ENCODE measurements at places on chromosomes 11 and 22.

GRCh38 chr11:120632579-120632978, 121.0 kb downstream of the GRIK4 start:
- no peak for DNase-seq

DNA sequence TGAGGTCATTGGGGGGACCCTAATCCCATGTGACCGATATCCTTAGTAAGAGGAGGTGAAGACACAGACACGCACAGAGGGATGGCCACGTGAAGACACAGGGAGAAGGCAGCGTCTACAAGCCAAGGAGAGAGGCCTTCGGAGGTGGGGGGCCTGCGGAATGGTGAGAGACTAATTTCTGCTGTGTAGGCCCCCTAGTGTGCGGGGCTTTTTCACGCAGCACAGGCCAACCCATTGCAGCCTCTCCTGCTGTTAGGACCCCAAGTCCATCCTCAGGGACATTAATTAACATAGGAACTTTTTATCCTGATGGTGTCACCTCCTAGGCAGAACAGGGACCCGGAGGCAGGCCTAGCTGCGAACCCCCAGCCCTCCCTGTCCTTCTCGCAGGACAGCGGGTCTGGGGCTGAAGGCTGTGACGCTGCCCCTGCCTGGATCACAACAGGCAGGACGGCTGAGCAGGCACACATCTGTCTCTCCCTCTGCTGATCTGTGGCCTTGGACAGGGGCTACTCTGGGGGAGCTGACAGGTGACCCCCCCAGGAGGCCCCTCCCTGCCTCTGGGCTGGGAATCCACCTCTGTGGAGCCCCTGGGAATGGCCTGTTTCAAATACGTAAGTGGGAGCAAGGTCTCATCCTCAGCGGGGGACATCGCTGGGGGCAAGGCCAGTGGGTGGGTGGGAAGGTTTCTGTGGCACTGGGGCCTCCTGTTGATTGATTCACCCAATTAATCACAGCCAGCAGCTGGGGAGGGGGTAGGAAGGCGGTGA, 7.9 kb downstream of the ASCL2 start:
- no peak for DNase-seq

DNA sequence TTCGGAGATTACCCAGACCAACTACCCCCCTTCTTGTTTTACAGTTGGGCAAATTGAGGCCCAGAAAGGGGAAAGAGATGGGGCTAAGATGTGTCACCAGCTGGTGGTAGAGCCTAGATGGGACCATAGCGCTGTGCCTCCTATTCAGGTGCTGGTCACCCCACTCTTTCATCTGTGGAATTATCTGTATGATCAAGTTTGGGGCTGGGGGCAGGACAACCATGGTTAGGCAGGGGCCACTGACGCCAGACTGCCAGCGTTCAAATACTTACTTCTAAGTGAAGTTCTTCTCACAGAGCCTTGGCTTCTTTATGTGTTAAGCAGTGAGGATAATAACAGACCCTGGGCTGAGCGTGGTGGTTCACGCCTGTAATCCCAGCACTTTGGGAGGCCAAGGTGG, 55.9 kb downstream of the IGLL1 start:
- no peak for DNase-seq

GRCh38 chr11:134686460-134687061, 274.5 kb upstream of the B3GAT1 start:
- no peak for DNase-seq

GRCh38 chr11:56923116-56923515, 65.6 kb upstream of the OR5AK2 start:
- DNase-seq = no peak

DNA sequence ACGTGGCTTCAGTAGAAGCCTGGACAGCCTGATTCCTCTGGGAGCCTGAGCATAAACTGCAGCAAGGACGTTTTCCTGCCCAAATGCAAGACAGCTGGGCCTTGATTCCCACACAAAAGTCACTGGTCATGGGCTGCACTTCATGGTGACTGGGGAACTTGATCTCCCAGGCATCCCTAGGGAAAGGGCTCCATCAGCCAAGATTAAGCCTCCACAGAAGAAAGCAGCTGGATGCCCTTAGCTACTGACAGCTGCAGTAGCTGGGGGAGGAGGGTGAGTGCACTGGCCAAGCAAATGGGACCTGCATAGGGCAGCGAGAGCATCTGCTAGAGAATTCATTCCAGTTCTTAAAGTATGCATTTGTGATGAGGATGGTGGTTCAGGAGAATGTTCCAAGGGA, 267.4 kb upstream of the ISX start:
- DNase-seq = no peak

GRCh38 chr22:22666307-22667091, 22.1 kb downstream of the GGTLC2 start:
- DNase-seq = no peak
